IPS-NIHi11 (cell line): ENCODE measurements at places on chromosomes 2 and 18.
A peak's percentile ranks its signal among the peaks of the same experiment; 100 is the strongest.

GRCh38 chr18:6728809-6729246 lies 688 bp upstream of the ARHGAP28 start:
- no peak for DNase-seq

DNA sequence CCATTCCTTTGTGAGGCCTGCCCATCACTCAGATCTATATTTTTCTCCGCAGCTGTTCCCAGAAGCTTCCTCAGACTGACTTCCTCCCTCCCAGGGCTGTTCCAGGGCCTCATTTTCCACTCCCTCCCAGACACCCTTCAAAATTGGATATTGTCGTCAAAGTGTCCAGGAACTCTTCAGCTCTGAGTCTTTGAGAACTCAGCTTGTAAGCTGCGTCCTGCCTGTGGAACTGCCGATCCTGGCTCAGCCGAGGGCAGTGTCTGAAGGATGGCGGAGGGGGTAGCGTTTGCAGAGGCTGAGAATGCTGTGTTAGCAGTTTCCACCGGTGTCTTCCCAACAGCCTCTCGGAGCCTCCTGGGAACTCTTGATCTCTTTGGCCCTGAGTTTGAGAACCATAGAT lies 27.1 kb downstream of the NCK2 start:
- no peak for DNase-seq

DNA sequence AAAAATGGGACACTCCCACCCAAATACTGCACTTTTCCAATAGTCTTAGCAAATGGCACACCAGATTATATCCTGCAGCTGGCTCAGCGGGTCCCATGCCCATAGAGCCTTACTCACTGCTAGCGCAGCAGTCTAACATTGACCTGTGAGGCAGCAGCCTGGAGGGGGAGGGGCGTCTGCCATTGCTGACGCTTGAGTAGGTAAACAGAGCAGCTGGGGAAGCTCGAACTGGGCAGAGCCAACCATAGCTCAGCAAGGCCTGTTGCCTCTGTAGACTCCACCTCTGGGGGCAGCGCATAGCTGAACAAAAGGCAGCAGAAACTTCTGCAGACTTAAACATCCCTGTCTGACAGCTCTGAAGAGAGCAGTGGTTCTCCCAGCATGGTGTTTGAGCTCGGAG lies 110.4 kb downstream of the CTIF start:
- no peak for DNase-seq

DNA sequence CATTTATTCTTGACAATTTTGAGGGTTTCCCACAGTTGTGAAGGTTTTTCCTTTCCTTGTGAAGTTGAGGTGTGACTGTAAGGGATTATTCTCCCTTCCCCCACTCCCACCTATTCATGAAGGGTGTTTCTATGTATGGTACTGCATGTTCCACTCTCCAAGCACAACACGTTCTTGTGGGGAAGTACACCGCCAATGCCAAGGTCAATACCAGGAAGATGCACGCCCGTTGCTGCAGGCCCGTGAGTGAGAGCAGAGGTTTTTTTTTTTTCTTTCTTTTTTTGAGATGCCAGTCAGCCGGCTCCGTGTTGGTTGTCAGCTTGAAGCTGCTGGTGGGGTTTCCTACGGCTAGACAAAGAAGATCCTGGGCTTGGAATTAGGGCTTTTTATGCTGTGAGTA lies 38.6 kb upstream of the EPHA4 start:
- no peak for DNase-seq

- peak; percentile 31 for DNase-seq
Observed at GRCh38 chr18:62566199-62566598, 43.4 kb downstream of the ZCCHC2 start.

GRCh38 chr2:211455216-211455841 lies 898.9 kb downstream of the CPS1 start:
- peak; percentile 55 for DNase-seq

DNA sequence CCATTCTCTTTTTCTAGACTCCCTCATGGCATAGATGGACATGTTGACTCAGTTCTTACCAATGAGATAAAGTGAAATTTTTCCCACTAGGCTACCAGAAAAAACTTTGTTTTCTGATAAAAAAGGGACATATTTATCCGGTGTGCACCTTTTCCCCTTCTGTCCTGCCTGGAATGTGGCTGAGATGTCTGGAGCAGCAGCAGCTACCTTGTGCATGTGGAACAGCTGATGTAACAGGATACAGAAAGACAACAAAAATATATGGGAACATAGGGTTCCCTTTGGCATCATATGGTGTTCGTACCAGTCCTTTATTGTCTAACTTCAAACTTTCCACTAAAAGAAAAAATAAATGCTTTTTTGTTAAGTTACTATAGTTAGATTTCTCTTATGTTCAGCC lies 460.2 kb upstream of the HS6ST1 start:
- DNase-seq, result no peak

- no peak for DNase-seq
Observed at GRCh38 chr2:129240061-129240460, 739.4 kb upstream of the RAB6C start.

GRCh38 chr2:176491172-176491904 lies 222.1 kb downstream of the MTX2 start:
- peak; percentile 23 for DNase-seq

DNA sequence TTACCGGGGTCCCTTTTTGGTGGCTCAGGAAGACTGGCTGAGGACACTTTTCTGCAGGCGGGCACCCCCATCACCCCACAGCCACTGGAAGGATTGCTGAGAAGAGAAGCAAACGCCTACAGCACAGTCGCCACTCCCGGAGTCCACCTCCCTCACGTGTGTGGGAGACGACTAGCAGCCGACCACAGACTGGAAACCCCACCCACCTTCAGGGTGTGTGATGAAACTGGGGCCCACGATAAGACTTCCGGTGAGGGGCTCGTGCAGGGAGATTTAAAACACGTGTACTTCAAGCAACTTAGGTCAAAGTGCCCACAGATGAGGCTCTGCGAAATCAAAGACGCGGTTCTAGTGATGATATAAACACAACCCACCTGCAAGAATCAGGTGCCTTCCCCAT lies 26.3 kb downstream of the MBP start:
- no peak for DNase-seq

DNA sequence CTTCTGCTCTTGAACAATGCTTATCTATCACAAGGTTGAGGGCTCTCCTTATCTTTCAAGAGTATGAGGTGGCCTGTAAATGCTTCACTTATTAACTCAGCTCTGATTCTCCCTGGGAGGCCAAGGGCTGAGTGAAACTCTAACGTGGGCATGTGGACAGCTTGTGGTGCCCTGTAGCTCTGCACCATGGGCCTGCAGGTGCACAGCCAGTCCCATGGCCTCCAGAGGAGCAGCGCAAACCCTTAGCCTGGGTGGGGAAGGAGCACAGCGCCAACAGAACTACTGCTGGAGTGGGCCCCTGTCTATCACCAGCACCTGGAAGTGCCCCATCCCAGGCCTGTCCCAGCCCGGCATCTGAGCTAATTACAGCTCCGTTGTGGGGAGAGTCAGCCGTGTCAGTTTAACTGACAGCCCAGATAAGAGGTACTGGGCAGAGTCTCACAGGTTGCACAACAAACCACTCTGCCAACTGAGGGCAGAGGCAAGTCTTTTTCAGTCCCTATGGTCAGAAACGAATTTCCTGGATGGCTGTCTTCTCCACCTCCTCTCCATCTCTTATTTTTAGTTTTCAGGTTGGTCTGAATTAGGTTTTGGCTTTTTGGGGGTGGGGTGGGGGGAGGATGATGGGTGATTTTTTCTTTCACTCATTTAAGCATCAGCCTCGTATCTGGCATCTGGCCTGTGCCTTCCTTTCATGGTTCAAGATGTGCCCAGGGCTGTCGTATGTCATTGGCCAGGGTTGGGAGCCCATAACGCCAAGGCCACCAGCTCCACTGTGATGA lies 219.5 kb downstream of the BCL2 start:
- no peak for DNase-seq

GRCh38 chr2:72013726-72014125 lies 133.9 kb downstream of the CYP26B1 start:
- DNase-seq, result no peak

DNA sequence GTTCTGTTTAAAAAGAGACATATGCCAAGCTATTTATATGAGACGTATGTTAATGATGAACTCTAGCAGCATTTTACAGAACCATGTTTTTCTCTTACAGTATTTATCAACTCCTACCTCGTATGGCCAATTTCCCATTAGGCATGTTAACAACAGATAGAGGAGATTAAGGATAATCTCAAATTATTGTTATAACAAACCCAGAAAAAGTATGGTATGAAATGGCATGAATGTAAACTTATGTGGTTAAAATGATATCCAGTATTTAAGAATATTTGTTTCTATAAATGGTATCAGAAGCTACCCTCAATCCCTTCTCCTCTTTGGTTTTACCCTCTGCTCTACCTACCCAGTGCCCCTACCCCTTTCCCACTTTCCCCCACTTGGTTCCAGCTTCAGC lies 132.0 kb downstream of the IKZF2 start:
- no peak for DNase-seq

DNA sequence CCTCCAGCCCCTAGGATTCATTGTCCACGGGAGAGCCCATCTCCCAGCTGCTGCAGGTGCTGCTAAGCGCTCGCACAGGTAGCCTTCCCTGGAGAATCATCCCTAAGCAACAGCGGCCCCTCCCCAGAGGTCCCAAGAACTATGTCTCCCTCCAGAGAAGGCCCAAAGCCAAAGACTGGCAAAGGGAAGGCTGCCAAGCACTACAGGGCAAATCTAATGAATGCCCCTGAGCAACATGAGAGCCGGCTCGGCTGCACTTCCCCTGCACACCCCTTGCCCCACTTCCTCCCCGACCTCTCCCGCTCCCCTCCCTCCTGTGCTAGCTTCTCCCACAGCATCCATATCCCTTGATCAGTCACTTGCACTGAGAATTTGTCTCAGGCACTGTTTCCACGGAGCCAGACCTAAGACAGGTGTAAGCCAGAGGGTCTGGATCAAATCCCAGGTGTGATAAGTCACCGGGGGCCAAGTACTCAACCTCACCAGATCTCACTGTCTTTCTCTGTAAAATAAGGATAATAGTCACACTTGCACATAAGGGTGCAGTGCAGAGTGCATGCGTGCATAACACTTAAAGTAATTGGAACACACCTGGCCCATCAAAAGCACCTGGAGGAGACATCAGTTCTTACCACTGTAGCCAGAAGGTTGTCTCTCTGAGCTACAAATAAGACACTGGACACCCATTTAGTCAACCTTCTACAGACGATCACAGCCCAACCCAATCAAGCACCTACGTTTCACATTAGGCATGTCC lies 20.1 kb upstream of the COL6A3 start:
- no peak for DNase-seq

DNA sequence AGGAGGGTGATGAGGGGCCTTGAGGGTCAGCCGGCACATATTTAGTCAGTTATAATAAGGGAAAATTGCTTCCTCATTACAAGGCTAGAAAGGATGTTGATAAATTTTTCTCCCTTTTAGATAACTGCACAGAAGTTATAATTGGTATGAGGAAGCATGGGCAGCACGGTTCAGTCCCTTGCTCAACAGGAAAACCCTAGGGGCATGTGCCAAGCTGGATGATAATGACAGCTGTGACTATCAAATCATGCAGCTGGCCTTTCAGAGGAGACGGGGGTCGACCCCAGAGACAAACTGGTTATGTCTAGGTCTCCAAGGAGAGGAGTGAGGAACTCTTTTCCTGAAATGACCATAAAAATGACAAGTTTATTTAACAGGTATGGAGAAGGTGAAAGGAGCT lies 448.1 kb upstream of the VRK2 start:
- no peak for DNase-seq

DNA sequence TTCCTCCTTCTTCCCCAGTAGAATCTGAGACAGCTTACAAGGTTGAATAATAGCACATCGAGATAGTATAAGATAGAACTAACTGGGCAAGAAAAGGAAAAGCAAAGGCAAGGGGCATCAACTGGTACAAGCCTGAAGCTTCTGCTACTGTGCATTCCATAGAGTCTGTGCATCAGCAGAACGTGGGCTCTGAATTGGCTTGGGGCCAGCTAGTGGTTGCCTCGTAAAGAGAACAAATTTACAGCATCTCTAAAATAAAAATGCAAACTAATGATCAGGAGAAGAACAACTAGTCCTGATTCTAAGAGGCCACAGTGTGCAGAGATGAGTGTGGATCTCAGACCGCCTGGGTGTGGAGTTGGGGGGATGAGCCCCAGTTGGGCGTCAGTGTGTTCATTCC lies 36.6 kb downstream of the UPP2 start:
- no peak for DNase-seq

- no peak for DNase-seq
Observed at GRCh38 chr2:44937688-44938240, 3.7 kb upstream of the SIX3 start.

DNA sequence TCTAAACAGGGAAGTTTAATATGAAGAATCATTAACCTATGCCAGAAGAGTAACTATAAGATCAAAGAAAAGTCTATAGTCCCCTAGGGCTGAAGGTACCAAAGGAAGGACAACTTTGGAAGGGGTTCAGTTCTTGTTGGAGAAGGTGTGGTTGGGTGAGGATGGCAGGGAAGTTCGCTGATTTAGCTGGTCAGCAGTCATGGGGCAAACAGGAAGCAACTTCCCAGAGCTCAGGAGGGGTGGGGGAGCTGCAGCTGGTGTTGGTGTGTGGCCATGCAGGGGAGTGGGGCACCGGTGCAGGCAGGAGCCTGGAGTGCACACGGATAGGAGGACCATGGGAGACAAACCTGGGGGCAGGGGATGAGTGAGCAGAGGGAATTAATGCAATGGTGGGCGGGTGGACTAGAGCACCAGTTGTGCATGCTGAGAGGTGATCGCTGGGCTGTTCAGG lies 34.0 kb downstream of the FHOD3 start:
- DNase-seq, result no peak

DNA sequence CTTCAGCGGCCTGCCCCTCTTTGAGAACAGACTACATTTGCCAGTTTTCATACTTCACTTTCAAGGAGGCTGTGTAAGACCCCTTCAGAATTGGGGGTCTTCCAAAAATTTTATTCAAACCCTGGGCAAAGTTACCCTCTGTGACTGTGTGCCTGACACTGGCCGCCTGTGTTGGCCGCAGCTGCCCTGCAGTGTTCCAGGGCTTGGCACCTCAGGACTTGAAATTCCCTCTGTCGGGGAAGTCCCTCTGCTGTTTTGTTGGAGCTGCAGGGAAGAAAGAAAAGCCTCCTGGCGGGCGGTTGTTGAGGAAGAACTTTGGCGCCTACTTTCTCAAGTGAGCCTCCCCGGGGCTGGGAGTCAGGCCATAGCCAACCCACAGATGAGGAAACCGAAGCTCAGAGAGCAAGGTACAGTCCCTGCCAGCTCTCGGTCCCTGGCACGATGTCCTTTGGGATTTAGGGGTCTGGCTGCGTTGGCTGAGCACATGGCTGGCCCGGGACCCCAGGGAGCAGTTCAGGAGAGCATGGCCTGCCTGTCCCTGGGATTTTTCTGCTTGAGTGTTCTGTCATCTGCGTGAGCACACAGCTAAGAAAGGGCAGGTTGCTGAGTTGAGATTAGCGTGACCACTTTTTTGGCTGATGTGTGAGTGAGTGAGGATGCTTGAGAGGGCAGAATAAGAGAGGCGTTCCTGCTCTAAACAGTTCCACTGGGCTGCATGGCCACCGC lies 17.9 kb upstream of the ASB1 start:
- no peak for DNase-seq
